ENCODE measurements at places on chromosomes 4 and X.

DNA sequence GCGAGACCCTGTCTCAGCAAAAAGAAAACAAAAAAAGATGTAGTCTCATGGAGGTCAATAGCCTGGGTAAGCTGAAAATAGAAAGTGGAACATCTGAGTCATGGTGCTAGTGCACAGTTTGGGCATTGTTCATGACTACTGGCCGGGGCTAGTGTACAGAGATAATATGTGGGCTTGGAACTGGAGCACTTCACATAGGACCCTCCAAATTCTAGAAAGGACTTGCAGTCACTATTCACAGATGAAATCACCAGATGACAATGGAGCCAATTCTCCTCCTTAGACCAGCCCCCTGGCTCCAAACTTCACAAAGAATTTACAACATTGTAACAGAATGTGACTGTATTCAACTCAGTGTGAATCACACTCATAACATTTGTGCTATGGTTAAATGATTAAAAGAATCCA is 367.8 kb upstream of the SLC7A11 start:
- no peak for DNase-seq

GRCh38 chr4:3847211-3847940 is 81.2 kb downstream of the ADRA2C start:
- no peak for DNase-seq

- no peak for DNase-seq
Measured at GRCh38 chrX:112053169-112053568, 29.4 kb downstream of the TRPC5 start.

DNA sequence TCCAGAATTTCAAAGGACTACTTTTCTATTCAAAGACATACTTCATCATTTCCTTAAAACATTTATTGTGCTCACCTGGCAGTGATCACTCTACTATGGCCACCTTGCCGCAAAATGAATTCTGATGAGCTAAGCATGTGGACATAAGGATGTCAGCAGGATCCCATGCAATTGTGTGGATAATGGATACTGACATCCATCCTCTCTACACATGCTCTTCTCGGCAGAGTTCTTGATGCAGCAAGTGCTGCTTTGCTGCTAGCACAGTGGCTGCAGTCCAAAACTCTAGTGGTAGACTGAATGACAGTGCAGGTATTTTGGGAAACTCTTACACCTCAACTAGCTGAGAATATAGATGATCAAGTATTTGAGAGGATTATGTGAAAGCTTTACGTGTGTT is 168.0 kb downstream of the BANK1 start:
- DNase-seq = no peak

DNA sequence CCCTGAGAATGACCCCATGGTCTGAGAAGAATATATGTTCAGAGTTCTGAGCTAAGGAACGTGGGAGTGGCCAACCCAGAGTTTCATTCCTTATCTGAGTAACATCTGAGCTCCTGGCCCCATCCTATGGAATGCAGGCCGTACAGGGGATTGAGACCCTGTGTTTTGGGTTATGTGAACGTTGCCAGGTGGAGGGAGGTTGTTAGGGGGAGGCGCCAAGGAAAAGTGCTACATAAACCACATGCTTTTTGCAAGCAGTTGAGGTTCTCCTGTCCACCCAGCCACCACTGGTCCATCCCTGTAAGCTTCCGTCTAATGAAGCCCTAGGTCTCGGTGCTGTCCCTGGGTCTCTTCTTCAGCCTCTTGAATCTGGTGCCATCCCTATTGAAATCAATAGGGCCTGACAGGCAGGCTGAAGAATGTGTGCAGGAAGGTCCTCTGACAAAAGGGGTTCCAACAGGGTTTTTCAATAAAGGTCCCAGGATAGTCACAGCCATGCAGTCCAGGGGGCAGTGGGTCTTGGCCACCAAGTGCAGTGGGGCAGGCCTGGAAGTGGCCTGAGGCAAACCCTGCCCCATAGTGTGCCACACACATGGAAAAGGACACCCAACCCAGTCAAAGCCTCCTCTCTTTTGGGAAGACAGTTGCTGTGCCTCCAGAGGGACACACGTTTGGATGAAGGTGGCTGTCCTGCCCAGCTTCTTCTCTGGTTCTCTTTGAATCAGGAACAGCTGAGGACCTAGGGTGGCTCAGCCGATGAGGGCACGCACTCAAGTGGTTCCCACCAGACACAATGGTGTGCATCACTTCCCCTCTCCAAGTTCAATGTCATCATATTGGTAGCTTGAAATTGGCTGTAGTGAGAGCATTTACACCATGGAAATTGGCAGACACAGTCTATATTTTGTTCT is 53.5 kb downstream of the HTRA3 start:
- peak; percentile 7 for DNase-seq

- DNase-seq = no peak
Measured at GRCh38 chrX:7076245-7076661, 71.3 kb upstream of the STS start.

- DNase-seq = peak; percentile 19
Measured at GRCh38 chr4:107780665-107781064, 44.1 kb upstream of the SGMS2 start.

All from naive thymus-derived CD8-positive, alpha-beta T cell (primary cell).